ENCODE measurements at places on chromosomes 3 and 15.

DNA sequence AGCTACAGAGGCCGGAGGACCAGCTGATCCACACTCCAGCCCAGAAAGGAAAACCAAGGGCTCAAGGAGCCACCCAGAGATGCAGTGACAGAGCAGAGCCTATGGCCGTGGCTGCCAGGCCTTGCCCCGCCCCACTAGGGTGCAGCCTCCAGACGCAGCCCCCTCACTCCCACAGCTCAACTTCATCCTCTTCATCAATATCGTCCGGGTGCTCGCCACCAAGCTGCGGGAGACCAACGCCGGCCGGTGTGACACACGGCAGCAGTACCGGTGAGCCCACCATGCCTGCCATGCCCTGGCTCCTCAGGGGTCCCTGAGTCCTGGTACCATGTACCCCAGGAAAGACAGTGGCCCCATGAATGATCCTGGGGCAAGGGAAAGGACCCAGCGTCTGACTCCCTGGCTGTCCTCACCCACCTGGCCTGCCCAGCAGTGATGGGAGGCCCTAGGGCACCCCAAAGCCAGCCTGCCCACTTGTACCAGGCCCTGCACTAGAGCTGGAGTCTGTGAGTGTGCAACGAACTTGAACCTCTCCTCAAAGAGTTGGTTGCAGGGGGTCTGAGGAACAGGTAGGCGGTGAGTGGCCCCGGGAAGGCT, 24.2 kb downstream of the PTH1R start:
- DNase-seq = no peak

DNA sequence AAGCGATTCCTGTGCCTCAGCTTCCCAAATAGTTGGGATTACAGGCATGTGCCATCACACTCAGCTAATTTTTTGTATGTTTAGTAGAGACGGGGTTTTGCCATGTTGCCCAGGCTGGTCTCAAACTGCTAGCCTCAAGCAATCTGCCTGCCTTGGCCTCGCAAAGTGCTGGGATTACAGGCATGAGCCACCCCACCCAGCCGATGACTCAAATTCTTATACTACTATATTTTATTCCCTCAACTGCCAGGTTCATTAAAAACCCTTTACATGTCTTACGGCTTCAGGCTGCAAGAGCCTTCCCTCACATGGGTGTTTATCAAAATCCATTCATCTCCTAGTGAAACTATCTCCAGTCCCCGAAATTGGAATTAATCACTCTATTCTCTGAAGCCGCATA, 63.4 kb downstream of the CBLB start:
- no peak for DNase-seq

- DNase-seq = no peak
Observed at GRCh38 chr3:189563853-189564563, 67.2 kb upstream of the TP63 start.

DNA sequence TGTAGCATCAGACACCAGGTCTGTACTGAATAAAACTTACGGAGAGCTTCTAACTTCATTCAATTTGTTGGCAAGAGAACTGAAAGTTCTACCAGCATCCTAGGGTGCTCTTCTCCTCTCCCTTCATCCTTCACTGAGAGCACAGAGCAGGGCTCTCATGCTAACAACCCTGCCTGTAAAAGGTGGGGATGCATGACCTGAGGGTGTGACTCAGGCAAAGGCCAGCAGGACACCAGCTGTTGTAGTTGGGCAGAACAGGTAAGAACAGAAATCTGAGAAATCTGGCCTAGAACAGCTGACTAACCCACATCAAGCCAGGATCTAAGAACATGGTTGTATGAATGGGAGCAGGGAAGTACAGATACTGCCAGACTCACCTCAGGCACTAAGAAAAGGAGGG, 64.2 kb downstream of the MYLK start:
- no peak for DNase-seq

GRCh38 chr3:115062412-115062956, 84.6 kb downstream of the ZBTB20 start:
- no peak for DNase-seq

DNA sequence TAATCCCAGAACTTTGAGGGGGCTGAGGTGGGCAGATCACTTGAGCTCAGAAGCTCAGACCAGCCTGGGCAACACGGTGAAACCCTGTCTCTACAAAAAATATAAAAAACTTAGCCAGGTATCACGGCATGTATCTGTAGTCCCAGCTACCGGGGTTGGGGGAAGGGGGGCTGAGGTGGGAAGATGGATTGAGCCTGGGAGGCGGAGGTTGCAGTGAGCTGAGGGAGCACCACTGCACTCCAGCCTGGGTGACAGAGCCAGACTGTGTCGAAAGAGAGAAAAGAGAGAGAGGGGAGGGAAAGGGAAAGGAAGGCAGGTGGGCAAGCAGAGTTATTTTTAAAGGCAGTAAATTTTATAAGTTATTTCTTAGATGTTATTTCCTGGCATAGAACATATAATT, 368.1 kb downstream of the ULK4 start:
- DNase-seq = no peak
